ENCODE measurements at places on chromosomes 5 and 9.

DNA sequence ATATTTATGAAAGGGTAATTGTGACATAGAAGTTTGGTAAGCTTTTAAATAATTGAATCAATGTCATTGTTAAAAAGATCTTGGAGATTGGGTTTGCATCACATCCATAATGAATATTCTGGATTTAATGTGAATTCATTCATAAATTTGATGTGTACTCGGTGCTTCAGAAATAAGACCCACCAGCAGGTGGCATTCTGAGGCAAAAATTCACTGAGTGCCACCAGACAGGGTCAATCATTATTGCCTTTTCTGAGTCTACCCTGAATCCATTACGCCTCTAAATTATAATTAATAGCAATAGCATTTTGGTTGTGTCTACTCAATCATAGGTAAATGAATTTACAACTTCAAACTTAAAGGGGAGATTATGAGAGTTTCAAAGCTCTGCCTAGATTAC lies 1.0 kb downstream of the TRPC7 start:
- no peak for DNase-seq

DNA sequence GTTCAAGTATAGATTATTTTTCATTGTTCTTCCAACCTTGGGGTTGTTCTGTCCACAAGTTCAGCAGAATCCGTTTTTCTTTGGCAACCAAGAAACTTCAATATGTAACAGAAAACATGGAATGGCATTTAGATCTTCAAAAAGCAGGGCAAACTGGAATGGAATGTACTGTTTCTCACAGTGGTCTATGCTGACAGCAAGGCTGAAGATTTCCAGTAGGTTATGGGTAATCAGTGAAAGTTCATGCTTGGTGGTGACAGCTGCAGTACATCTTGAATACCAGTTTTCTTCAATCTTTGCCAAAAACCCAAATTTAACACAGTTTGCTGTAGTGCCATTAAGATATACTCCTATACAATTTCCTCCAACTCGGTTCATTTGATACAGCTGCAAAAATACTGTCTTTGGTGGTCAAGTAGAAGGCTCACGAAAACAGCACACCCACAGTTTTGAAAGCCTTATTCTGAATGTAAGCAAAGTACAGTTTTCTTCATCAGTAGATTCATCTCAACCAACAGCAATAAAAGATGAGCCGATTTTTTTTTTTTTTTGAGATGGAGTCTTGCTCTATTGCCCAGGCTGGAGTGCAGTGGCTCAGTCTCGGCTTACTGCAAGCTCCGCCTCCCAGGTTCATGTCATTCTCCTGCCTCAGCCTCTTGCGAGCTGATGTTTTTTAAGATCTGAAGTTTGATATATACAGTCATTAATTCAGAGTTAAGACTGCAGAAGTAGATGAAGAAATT lies 4.9 kb downstream of the TRIM52 start:
- DNase-seq, result no peak

- DNase-seq, result no peak
Observed at GRCh38 chr5:132086277-132086794, 12.7 kb downstream of the CSF2 start.

GRCh38 chr9:75997206-75997605 lies 106.7 kb downstream of the PCSK5 start:
- no peak for DNase-seq

- no peak for DNase-seq
Observed at GRCh38 chr5:119515192-119515591, 62.9 kb downstream of the HSD17B4 start.

DNA sequence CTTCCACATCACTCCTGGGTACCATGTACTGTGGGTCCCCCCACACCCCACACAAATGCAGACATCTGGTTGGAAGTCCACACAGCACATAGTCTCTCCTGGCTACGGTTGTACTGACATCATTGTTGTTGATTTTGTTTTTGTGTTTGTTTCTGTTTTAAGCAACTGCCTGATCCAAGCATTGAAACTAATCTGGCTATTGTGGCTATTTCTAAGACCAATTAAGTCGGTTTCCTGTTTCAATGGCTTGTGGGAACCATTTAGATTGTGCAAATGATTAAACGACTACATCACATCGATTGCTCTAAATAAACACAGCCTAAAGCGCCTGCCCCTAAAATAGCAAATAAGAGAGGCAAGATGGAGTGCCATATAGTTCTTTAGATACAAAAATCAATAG lies 226.8 kb upstream of the IRX4 start:
- no peak for DNase-seq
